Hematopoietic multipotent progenitor cell treated with erythropoietin and hydrocortisone succinate and interleukin-3 and kit ligand, for 4 days (in vitro differentiated cells): ENCODE measurements at places on chromosomes 3 and 15.

DNA sequence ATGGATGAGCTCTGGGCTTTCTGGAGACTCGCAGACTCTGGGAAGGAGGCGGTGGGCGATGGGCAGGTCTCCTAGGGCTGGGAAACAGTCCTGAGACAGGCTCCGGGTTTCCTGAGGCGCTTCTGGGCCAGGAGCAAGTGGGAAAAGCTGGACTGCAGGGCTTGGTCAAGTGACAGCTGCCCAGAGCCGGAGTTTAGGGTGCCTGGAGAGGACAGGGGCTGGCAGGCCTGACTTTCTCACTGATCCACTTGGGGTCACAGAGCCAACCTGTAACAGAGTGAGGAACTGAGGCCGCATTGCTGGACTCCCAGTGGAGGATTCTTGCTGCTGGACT, 107.9 kb downstream of the APBA2 start:
- no peak for DNase-seq

DNA sequence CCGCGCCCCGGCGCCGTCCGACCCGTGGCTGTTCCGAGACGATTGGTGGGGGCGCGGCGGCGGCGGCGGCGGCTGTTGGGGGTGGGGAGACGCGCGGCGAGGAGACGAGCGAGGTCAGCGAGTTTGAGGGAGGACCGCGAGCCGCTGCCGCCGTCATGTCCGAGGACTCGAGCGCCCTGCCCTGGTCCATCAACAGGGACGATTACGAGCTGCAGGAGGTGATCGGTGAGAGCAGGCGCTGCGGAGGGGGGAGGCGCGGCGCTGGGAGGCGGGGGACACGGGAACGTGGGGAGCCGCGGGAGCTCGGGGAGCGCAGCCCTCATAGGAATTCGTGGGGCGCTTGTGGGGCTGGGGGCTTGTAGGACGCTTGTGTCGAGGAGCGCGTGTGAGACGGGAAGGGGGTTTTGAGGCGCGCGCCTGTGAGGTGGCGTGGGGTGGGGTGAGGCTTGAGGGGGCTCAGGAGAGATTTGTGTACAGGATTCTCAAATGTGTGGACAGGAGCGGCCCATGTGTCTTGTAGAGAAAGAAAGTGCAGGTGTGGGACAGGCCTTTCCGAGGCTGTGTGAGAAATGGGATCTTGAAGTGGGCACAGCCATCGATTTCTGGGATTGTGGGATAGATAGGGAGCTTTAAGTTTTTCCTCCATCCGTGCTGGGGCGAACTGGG, 518 bp downstream of the OXSR1 start:
- DNase-seq = no peak

GRCh38 chr3:100266531-100266930, 5.7 kb downstream of the TBC1D23 start:
- no peak for DNase-seq

- DNase-seq = no peak
Observed at GRCh38 chr3:162507397-162507796, 1010.8 kb downstream of the OTOL1 start.

DNA sequence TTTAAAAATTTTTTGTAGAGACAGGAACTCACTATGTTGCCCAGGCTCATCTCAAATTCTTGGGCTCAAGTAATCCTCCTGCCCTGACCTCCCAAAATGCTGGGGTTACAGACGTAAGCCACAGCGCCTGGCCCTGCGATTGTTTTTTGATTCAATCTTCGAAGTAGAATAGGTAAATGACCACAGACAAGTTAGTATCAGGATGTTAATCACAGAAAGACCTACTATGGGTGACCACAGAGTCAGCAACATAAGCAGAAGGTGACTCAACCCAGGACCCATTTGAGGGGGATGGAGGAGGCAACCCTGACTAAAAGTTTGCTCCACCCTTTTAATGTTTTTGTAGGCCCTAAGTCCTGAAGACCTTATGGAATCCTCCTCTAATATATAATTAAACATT, 10.0 kb upstream of the USP3 start:
- no peak for DNase-seq

GRCh38 chr3:143329567-143330211, 210.1 kb downstream of the CHST2 start:
- DNase-seq = no peak

DNA sequence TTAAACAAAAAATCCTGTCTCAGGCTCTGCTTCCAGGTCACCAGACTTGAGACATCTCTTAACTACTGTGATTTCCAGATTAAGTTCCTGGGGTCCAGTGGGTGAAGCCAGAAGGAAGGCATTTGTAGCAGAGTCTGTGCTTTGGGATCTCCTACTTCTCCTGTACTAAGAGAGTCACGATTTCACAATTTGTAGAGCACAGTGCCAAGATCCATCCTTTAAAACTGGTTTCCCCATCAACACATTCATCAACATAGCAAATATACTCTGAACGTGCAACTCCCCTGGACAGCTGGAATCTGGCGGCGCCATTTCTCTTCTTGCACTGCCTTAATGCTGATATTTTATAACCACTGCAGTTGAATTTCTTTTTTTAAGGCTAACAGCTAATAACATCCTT, 33.2 kb downstream of the CDCP1 start:
- DNase-seq = no peak

DNA sequence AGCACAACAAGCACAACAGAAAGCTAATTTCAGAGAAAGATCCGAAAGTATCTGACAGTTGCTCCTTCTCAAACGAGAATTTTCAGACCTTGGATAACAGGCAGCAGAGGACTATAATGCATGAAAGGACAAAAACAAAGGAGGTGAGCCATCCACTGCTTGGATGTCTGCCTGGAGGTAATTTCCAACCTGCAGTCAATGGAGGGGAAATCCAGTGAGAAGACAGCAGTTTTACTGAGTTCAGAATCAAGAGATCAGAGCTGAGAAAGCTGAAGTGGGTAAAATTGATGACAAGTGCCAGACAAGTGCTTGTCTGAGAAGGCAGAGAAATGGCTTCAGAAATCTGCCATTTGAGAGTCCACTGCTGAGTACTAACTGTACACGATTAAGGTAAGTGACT, 22.1 kb downstream of the UBE3A start:
- no peak for DNase-seq

DNA sequence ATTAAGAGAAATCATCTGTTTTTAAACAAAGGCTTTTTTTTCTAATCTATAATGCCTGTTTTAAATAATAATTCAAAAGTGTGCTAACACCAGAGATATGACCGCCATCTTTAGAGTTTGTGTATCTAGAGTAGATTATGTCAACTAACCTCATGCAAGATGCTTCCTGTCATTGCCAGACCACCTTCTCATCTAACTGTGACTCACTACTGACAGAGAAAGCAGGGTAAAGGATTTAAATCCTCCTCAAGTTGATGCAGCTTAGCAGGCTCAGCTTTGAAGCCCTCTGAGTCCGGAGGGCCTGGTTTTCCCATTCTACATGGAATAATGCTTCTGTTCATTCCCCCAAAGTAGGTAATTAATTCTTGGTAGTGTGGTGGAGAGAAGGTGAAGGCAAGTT, 108.5 kb downstream of the ECT2 start:
- peak; percentile 15 for DNase-seq

DNA sequence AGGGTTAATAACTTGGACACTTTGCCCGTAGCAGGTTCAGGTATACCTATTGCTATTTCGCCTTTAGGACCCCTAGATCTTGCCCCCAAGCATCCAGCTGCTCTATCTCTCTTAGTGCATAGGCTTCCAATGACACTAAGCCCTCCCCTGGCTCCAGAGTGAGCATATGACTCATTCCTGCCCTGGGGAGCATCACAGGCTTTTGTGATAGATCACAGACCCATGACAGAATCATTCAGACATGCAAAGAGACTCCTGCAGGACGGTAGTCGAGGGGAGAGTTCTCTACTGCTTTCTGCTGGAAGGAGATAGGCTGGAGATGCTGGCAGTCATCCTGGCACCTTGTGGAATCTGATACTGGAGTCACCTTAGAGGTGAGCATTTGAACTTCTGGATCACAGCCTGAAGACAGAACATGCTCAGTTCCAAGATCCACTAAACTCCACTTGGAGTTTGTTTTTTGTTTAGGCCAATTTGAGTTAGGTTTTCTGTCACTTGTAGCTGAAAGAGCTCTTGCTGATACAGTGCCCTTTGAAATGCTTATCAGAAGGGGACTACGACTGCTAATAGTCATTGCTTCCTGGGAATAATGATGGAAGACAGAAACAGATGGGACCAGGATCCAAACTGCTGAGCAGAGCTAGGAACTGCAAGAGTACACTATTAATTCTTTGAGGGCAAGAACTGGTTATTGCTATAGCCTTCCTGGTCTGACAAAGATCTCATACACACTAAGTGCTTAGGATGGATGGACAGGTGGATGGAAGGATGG, 11.0 kb downstream of the LYSMD2 start:
- peak; percentile 33 for DNase-seq

GRCh38 chr3:169227911-169228310, 435.6 kb downstream of the MECOM start:
- DNase-seq = peak; percentile 90

GRCh38 chr3:45841420-45841756, 531 bp downstream of the LZTFL1 start:
- peak; percentile 66 for DNase-seq

DNA sequence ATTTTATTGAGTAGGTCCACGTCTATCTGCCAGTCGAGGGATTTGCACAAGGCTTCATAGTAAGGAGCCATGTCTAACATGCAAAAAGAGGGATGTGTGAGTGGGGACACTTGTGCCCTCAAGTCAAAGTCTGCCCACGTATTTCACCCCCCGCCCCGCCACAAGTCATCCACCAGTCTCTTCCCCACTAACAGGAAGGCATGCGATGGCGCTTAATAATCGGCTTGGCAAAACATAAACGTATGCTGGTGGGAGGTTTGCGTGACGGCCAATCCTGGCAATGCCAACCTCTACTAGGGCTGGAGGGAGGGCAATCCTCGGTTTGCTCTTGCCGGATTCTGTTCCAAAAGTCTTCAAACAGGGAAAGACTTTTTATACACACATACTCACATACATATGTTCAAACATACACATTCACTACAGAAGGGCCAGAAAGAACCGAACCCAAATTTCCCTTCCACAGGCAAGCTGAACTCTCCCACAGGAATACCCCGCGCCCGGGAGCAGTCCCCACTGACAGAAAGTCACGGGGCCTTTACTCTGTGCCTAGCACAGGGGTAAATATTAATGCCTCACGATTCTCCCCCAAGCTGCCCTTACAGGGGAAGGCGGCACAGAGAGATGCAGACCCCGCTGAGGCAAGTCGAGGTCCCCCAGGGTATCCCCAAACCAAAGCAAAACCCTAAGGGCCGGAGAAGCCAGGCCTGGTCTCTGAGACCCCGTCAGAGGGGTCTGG, 675 bp downstream of the PSMD6 start:
- peak; percentile 47 for DNase-seq

- DNase-seq = peak; percentile 56
Observed at GRCh38 chr3:58068122-58068809, 60.0 kb downstream of the FLNB start.

DNA sequence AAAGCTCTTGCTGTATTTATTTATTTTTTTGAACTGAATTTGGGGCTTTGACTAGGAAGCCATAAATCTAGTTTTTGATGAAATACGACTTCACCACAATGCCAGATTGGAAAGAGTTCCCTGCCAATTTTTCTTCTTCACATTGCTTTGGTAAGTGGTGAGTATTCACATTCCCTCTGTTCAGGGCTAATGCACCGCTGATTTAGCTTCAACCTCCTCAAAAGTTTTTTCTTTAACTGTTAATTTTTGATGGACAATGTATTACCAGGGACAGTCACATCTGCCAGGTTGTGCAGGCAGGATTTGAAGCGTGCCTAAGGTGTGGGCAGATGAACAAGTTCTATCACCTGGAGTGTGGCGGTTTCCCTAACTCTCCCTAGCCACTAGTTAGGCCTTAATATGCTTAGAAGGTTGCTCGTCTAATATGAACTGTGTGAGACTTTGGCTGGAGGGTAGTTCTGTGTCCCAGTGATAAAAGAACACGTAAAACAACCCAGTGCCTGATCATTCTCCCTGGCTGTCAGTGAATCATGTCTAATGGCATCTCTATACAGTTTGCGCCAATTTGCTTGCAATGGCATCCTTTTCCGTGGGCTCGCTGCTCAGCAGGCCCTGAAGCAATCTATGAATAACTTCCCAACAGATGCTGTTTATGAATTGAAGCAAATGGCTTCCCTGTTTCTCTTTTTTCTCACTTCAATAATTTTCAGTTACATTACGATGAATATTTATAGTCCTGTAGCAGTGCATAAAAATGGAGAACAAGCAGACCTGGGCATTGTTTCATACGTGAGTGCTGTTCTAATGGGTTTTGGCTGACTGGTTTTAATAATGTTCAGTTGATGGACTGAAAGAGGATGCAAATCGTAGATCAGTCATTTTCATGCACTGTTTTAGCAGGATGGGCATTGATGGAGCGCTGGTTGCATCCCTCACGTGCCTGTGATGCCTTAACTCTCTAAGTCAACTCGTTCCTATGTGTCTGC, 243.2 kb upstream of the SUCLG2 start:
- DNase-seq = no peak

DNA sequence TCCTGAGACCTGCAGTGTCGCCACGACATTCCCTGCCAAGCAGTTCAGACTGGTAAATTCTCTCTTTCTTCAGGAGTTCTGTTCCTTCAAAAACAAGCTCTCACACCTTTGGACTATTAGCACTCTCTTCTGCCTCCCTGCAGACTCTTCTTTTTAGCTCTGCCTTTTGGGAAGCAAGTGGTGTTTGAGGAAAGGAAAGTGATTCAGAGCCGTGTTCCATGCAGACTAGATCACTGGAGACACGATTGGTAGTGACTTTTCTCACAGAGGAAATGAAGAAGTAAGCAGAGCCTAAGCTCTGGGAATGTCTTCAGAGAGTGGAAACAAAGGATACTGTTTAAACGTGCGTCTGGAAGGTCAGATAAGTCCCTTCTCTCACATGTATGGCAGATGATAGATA, 270.6 kb upstream of the TPRG1 start:
- no peak for DNase-seq

DNA sequence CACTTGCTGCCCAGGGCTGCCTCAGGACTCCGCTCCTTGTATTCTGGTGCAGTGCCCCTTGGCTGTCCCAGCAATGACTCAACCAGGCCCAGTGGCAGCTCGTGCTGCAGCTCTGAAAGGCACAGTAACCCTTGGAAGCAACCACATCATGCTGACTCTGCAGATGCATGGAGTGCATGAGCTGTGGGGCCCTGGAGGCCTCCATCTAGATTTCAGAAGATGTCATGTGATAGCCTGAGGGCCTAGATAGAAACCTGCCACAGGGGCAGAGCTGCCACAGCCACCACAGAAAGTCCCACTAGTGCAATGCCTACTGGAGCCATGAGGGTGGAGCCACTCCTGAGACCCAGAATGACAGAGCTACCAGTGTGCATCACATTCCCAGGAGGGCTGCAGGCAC, 117.1 kb upstream of the SMAD3 start:
- peak; percentile 28 for DNase-seq

- no peak for DNase-seq
Observed at GRCh38 chr3:114081037-114081436, 24.5 kb downstream of the QTRT2 start.
